Stimulated activated CD8-positive, alpha-beta memory T cell treated with anti-CD3 and anti-CD28 coated beads, Interleukin-15, amount 100 ng/mL, for 4 hours (primary cell): ENCODE measurements at places on chromosomes 4 and X.

- no peak for DNase-seq
These were observed 67.3 kb upstream of the RAPGEF2 start for GRCh38 chr4:159035570-159035969.

DNA sequence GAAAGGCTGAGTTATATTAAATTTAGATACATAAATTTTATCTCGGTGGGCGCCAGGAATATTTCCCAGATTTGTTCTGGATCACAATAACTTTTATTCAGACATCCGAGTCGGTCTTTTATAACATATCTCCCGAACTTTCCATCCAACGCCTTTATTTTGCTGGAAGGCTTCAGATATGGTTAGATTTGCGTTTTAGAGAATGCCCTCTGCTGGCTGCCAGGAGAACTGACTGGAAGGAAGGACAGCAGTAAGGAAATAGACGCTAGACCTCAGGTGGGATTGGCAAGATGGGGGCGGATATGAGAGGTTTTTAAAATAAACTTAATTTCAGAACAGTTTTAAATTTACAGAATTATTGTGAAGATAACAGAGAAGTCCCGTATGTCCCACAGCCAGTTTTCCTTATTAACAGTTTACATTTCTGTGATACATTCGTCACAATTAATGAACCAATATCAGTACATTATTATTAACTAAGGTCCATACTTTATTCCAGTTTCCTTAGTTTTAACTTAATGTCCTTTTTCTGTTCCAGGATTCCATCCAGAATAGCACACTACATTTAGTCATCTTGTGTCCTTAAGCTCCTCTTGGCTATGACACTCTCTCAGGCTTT is 4.6 kb upstream of the KANTR start:
- DNase-seq, result no peak

GRCh38 chrX:65718538-65718937 is 51.1 kb downstream of the MSN start:
- DNase-seq, result no peak

DNA sequence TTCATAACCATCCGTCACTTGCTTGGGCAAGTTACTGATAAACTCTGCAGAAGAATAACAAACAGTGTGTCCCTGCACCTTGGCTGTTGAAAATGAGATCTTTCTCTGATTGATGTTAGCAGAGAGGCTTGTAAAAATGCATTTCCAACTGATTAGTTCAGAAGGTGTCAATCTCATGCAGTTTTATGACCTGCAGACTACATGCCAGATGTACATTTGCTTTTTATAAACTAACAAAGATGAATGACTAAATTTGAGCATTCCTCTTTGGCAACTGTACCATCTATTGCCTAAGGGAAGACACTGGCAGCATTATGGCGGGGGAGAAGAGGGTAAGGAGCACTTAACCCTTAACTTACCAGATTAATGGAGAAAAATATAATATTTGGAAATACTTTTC is 192.8 kb downstream of the DCTD start:
- DNase-seq, result no peak

DNA sequence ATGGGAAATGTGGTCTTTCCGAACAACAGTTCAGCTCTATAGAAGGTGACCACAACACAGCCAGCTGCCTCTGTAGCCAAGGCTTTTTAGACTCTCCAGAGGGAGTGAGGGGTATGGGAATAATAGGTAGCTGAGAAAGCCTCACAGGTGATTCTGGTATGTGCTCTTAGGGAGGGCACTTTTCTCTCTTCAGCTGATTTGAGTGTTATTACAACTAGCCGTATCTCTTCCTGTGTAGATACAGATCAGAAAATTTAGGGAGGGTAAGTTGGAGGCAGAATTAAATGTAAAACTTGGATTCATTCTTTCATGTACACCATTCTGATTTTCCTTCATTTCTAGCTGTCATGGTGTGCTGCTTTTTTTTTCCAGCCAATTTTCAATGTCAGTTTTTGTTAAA is 154.9 kb downstream of the BMPR1B start:
- no peak for DNase-seq

GRCh38 chrX:155959018-155959587 is 38.4 kb upstream of the IL9R start:
- no peak for DNase-seq

- DNase-seq, result no peak
These were observed 77.5 kb upstream of the INPP4B start for GRCh38 chr4:142923619-142924018.

DNA sequence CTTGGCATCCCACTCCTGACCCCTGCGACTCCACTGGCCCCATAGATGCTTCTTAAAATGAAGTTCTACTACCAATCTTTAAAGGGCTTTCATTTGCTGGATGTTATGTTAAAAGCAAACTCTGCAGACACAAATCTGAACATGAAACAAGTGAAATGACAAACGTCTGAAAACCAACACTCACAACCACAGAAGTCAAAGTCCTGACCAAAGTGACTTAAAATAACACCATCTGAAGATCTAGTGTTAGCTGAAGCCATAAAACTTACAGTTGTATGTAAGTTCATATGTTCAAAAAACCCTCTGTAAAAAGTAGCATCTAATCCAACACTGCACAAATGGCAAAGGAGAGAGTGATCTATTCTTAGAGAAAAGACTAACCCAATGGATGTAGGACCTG is 178.7 kb downstream of the SH3KBP1 start:
- DNase-seq, result no peak

DNA sequence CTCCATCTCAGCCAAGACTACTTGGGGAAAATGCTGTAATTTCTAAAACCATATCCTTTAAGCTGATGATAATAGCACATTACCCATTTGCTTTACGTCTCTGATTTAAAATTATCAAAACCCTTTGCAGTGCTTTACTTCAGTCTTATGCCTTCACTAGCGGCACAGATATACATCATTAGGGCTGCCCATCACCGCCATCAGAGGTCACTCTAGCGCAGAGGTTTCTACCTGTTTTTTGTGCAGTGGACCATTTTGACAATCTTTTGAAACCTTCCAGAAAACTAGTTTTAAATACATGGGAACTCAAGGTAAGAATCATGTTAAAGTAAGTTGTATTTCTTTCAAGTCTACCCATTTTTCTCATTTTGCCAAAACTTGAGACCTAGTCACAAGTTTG is 592.5 kb downstream of the PPARGC1A start:
- DNase-seq, result no peak

DNA sequence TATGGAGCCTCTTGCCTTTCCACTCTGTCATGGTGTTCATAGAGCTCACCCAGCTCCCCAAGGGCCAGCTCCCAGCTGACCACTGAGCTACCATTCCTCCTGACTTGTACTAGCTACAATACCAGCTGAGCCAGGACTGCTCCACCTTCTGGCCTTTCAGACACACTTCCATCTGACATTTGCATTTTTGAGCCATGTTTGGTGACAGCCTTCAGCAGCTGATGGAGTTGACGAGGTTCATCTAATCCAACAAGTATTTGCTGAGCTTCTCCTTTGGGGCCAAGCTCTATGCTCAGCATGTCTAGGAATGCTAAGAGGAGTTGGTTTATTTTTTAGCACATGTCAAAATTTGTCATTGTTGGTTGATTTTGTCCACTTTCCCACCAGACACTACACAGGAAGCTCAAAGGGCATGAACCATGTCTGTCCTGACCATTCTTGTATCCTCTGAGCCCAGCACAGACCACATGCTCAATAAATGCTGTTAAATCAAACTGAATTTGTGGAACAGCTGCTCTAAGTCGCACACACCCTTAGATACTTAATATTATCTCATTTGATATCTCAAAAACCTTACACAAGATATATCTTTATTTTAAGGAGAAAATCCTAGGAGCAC is 142.6 kb upstream of the PPARGC1A start:
- no peak for DNase-seq

DNA sequence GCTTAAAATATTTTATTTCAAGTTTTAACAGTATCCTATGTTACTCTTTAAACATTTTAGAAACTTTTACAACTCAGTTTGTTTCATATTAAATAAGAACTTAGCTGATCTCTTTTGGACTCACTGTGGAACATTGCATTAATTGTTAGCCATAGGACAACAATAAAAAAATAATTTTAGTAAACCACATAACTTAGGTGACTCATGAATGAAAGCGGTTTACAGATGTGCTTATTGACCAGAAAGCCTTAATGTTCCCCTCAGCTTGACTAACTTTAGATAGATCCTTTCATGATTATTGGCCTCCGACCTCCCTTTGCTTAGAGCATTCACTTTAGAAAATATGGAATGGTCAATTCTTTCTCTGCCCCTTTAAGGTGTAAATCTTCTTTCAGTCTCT is 783.5 kb upstream of the MAGEB2 start:
- no peak for DNase-seq

DNA sequence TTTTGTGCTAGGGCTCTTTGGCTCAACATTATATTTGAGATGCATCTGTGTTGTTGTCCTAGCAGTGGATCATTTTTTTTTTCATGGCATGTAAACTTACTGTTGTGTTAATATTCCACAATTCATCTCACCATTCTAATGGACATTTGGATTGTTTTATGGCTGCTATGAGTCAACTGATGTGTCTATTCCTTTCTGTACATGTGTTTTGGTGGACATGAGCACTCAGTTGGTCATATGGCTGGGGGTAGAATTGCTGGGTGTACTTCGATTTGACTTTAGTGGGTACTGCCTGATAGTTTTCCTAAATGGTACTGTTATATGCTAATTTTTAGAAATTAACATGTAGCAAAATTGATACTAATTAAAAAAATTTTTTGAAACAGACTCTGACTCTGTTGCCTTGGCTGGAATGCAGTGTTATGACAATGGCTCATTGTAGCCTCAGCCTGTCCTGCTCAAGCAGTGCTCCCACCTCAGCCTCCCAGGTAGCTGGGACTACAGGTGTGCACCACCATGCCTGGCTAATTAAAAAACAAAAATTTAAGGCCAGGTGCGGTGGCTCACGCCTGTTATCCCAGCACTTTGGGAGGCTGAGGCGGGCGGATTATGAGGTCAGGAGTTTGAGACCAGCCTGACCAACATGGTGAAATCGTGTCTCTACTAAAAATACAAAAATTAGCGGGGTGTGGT is 9.0 kb downstream of the FAM193A start:
- DNase-seq, result no peak

DNA sequence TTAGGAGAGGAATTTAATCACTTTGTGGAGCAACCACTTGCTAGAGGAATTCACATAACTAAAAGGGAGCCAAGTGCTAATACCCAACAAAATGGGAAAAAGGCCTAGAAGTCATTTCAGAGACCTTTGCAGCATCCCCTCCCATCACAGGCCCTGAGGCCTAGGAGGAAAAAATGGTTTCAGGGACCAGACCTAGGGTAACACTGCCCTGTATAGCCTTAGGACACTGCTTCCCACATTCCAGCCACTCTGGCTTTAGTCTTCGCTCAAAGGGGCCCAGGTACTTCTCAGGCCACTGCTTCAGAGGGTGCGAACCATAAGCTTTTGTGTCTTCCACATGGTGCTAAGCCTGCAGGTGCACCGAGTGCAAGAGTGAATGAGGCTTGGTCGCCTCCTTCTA is 19.1 kb downstream of the SPANXN2 start:
- DNase-seq, result no peak

GRCh38 chrX:41599507-41599906 is 89.3 kb upstream of the GPR34 start:
- DNase-seq, result no peak

DNA sequence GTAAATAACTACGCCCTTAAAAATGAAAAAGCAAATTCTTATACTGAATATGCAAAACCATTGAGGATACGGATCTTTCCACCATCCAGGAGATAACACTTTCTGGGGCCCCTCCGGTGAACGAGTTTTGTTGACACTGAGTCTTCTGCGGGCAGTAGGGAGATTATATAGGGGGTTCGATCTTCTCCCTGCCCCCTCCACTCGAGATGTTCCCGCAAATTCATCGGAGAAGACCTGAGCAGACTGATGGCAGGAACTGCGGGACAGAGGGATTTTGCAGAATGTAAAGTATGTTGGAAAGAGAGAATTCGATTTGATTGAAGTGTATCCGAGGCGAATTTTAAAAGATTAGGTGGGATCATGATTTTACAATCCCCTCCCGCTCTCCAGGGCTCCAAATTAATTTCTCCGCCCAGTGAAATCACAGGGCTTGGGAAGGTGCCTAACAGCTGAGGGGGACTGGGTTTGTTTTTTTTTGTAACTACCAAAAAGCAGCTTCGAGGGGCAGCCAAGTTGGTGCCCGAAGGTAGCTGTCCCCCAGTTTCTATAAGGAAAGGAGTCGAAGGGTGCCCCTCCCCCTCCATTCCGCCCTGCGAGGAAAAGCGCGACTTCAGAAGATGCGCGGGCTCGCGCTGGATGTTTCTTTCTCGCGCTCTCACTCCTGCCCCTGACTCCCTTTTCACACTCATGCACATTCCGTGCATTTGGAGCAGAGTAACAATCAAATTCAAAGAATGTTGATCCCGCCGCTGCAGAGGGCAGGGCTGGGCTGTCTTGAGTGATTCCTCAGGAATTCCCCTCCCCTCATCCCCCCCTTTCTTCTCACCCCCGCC is 1.2 kb downstream of the TMEM255A start:
- no peak for DNase-seq

DNA sequence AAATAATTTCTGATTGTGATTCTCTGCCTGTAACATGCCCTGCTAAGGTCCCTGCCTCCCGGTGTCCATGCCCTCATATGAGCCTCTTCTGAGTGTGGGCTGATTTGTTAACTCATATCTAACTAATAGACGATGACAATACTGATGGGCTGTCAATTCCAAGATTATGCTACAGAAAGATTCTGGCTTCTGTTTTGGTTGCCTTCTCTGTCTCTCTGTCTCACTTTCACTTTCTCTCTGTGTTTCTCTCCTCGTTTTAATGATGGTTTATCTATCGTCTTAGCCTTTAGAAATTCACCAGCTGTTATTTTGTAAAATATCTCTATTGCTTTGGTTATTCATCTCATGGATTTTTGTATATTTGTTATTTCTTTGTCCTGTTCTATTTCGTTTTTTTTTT is 312.5 kb upstream of the ANXA10 start:
- DNase-seq, result no peak

GRCh38 chrX:103565752-103566151 is 19.6 kb upstream of the TCEAL4 start:
- no peak for DNase-seq

DNA sequence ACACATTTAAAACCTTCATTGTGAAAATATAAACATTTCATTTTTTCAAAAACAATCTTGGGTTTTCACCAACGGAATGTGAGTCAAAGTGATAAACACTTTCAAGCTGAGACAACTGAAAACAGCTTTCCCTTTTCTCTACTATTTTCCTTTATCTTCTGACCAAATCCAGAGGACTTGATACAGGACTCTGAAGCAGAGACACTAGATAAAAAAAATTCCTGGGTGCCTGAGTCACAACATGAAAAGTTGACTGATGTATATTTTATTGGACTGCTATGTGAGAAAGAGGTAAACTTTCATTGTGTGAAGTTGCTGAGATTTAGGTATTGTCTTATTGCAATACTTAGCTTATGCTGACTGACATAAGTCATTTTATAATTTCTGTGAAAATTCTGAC is 411.2 kb downstream of the SPOCK3 start:
- no peak for DNase-seq
